ENCODE measurements at places on chromosomes 1 and 21.

DNA sequence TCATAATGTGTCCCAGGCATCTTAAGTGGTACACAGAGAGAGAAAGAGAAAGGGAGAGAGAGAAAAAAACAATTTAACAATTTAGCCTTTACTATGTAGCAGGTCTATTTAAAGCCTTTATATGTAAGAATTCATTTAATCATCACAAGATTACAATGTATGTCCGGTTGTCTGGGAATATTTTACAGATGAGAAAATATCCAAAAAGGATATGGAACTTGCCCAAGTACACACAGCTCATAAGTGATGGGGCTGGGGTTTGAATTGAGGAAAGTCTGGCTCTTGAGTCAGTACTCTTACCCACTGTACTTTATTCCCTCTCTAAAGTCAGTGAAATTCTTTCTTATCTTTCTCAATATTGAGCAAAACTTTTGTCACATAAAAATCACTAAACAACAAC lies 104.6 kb downstream of the LYPLAL1 start:
- no peak for DNase-seq

DNA sequence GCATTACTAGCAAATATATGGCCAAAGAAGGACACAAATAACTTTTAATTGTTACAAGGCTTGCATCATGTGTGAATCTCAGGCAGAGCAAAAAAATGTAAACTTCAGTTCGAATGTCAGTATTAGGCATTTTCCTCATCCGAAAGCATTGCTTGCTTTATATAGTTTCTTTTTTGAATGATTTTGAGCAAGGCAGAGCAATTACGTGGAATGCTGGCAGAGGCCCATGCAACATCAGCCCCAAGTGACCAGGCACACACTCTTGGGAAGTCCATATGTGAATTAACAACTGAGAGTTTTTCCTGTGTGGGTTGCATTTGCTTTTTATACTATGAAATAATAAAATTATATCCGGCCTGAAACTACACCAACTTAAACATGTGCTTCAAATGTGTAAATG lies 274.8 kb downstream of the PTPRC start:
- no peak for DNase-seq

DNA sequence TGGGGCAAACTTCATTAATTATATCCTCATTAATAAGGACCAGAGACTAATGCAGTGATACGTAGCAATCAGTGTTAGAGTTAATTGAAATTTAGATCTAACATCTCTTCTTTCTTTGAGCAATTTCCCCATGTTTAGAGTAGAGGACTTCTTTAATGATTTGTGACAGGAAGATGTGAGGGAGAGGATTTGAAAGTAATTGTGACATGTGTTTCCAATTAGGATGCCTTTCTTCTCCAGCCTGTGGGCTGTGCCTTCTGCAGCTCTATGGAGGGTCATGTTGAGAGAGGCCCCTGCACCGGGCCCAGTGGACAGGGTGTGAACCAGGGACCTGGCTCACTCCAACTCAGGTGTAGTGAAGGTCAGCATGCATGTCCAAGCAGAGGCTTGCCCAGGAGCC lies 103.0 kb downstream of the GREM2 start:
- DNase-seq, result no peak

- DNase-seq, result no peak
Observed at GRCh38 chr1:15455522-15455921, 1.0 kb upstream of the CELA2A start.

- peak; percentile 27 for DNase-seq
Observed at GRCh38 chr1:20100632-20101355, 18.5 kb downstream of the PLA2G2D start.

DNA sequence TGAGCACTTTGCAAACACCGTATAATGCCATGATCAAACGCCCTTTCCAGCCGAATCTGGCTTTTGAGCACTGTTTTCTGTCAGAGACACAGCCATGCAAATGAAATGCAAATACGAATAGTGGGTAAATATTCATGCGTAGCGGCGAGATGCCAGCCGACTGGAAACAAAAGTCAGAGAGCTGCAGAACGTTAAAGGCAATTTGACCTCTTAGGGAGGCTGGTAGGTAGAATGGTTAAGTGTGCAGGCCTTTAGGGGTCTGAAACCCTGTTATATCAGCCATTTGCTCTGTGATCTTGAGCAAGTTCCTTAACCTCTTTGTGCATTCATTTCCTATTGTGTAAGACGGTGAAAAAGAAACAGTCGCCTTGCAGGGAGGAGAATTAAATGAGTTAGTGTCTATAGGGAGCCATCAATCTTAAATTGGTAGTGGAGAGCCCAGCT lies 6.5 kb upstream of the SDHB start:
- DNase-seq, result no peak

- DNase-seq, result no peak
Observed at GRCh38 chr1:12114916-12115315, 51.8 kb downstream of the TNFRSF8 start.

GRCh38 chr1:173475564-173476196 lies 1.5 kb upstream of the PRDX6 start:
- DNase-seq, result no peak

DNA sequence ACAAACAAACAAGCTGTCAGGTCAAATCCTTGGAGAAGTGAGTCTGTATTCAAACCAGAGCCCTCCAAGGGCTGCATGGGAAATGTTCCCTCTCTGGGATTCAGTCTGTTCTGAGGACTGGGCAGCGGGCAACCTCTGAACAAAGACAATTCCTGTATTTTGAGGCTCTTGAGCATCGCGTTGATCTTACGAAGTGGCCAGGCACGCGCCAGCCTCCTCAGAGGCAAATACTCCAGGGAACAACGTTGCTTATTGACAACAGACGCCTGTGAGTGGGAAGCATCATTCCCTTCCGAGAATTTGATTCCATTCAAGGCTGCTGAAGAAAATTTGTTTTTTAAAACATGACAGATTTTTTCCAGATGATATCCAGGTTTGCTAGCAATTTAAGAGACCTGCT lies 20.0 kb upstream of the TACSTD2 start:
- no peak for DNase-seq

GRCh38 chr1:194295685-194296084 lies 1109.3 kb upstream of the B3GALT2 start:
- DNase-seq, result peak; percentile 5

DNA sequence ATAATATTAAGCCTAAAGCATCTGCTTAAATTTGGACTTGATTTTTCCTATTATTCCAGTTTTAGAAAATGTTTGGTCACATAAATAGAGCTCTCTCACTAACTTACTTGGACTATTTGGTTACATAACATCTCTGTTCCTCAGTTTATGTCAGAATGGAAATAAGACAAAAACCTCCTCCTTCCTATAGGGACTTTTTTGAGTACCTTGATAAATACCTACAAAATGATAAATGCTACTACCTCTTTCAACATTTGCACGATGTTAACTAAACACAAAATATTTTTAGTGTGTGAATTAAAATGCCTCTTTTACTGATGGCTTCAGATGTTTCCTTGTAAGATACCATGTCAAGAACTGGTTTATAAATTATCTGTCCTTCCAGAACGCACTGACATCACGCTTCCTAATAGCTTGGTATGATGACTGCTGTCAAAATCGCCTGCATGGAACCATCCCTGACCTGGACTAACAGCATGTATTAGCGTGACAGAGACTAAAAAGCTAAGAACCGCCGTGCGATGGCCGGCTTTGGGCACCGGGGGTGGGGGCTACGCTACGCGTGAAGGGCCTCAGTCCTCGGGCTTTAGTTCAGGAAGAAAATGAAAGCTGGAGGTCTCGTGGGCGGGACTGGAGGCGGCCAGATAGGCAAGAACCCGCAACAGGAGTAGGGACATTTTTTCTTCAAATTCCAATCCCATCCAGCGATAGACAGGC lies 133.2 kb upstream of the BARHL2 start:
- DNase-seq, result no peak

DNA sequence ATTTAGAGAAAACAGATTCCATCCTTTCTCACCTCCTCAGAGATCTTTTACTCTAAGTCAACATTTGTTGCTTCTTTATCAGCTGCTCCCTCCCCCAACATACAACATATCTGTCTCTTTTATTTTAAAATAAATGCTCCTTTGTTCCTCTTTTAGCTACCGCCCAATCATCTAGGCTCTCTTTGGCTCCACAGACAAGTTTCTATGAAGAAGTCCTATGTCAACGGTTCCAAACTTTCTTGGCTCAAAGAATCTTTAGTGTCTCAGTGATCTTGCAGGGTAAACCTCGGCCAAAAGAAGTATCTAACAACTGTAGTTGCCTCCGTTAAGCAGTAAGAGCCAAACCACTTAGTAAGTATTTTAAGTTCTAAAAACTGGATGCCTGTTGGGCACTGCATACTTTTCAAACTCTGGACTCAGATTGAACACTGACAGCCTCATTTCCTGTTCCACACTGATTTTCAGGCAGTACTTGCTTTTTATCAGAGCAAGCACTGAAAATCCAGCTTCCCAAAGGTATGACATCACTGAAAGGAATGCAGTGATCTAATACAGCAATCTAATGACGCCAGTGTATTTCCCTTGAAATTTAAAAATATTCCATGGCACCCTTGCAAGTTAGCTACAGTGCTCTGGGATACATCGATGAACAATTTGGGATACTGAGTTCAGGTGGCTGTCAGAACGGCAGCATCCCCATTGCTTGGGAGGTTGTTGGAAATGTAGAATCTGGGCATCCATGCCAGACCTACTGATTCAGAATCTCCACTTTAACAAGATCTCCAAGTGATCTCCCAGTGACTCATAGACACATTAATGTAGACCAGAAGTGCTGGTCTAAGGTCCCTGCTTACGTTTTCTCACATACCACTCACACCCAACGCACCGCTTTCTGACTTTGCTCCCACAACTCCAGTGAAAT lies 26.8 kb downstream of the EGLN1 start:
- no peak for DNase-seq

DNA sequence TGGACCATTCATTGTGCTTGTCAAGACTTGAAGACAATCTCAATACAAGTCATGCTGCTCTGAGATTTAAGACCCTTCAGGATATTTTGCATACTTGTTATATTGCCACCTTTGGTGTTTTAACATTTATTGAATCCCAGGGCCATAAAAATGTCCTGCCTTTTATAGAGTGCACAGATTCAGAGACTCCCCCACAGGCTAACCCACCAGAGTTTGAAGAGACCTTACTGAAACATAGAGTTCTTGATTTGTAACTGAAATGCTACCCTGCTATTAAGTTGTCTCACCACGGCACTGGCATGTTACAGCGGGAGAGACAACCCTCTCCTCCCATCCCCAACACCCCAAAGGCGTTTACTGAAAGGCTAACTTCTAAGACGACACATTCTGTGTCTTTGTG lies 313.9 kb upstream of the USP24 start:
- DNase-seq, result no peak

GRCh38 chr1:181175955-181176354 lies 87.5 kb downstream of the IER5 start:
- no peak for DNase-seq

GRCh38 chr1:16300436-16300835 lies 51.8 kb downstream of the FBXO42 start:
- DNase-seq, result no peak

GRCh38 chr1:186658999-186659398 lies 21.2 kb downstream of the PTGS2 start:
- no peak for DNase-seq

DNA sequence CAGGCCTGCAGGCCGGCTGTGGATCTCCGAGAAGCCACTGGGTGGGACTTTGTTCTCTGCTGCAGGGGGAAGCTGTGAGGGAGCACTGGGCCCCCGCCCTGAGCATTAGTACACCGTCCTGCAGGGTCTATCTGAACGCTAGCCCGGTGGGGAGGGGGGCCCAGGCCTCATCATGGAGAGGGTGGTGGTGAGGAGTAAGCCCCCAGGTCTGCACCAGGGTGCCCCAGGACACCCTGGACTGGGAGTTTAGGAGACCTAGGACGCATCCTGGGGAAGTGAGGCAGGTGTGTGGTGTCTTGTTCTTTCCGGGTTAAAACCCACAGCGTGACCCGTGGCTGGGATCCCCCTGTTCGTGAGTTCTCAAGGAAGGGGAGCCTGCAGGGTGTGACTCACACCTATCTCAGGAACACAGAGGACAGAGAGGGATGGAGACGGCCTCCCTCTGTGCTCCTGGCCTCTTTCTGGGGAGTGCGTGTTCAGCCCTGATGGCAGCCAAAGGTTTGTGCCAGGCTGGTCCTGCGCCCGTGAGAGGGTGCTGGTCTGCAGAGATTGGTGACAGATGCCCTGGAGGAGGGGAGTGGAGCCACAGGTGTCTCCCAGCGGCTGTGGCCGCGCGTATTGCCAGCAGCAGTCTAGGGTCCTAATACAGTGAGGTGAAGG lies 44.8 kb downstream of the AGPAT3 start:
- no peak for DNase-seq

- DNase-seq, result no peak
Observed at GRCh38 chr21:45050345-45050796, 24.0 kb upstream of the ADARB1 start.

- DNase-seq, result no peak
Observed at GRCh38 chr1:218866507-218866906, 307.2 kb upstream of the LYPLAL1 start.

DNA sequence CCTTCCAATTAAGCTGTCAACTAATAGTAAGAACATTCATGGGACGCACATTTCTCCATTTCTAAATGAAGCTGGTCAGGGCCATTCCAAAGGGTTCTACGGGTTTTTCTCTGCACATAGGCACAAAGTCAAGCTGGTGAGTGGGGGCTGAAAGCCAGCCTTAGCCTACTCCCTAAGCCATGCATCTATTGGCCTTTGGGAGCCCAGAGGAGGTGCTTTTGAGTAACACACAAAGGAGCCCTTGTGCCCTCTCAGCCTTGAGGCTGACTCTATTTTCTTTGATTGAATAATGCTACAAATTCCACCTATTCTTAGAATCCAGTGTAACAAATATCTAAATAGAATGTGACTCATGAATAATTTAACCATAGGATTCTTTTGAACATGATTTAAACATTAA lies 73.6 kb downstream of the RGS13 start:
- DNase-seq, result no peak

GRCh38 chr1:213138892-213139291 lies 87.9 kb downstream of the RPS6KC1 start:
- DNase-seq, result no peak

GRCh38 chr1:21490774-21491487 lies 18.3 kb upstream of the ALPL start:
- DNase-seq, result peak; percentile 16

DNA sequence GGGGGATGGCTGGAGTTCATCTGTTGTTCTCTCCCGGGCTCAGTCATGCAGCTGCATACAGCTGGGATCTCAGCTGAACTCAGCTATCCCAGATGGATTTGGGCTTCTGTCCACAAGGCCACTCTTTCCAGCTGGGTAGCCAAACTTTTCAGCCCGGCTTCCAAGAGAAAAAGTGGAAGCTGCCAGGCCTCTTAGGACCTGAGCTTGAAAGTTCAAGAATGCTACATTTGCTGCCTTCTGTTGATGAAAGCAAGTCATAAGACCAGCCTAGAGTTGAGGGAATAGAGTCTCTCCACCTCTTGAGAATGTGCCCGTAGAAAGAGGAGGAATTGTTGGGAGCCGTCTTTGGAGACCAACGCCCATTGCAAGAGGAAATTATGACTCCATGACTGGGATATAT lies 95.3 kb downstream of the C1orf21 start:
- DNase-seq, result no peak

- DNase-seq, result no peak
Observed at GRCh38 chr1:22608361-22608760, 28.1 kb upstream of the C1QA start.

- DNase-seq, result no peak
Observed at GRCh38 chr1:101107496-101108110, 82.0 kb upstream of the DPH5 start.

Data from GDM1 (cell line).